GF-D8 (cell line): ENCODE measurements at places on chromosomes 1 and 21.

GRCh38 chr1:207872621-207873020 lies 38.3 kb downstream of the CD34 start:
- peak; percentile 92 for DNase-seq

GRCh38 chr1:149937759-149938158 lies 1.1 kb upstream of the MTMR11 start:
- no peak for DNase-seq

DNA sequence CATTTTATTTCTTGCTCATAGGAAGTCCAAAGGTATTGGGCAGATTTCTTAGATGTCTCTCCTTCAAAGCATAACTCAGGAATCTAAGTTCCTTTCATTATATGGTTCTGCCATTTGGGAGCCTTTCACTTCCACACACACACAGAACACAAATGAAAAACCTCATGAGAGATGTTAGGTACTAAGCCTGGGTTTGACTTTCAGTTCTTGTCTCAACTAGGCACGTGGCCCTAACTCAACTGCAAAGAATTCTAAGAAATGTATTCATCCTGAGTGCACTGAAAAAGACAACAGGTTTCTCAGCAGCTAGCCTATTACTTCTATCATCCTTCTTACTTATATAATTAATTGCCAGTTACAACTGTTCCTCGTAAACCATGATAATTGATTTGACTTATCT lies 190.0 kb upstream of the SAMSN1 start:
- no peak for DNase-seq

DNA sequence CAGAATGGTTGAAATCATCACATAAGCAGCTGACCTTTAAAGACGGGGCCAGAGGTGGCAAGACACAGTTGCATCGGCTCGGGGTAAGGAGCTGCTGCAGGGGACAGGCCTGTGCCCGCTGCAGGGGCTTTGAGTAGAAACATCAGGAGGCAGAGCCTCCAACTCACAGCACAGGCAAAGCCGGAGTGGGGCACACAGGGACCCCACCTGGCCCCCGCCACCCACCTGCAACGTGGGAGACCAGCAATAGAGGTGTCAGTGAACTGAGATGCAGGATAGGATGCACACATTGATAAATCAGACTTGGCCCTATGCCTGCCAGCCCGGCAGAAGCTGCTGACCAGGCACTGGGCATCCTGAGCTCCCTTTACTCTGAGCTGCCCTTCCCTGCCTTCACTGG lies 257.2 kb downstream of the NPHP4 start:
- no peak for DNase-seq

GRCh38 chr1:162192763-162193162 lies 123.3 kb downstream of the NOS1AP start:
- DNase-seq, result no peak

- no peak for DNase-seq
Observed at GRCh38 chr1:191160837-191161236, 683.2 kb upstream of the BRINP3 start.

DNA sequence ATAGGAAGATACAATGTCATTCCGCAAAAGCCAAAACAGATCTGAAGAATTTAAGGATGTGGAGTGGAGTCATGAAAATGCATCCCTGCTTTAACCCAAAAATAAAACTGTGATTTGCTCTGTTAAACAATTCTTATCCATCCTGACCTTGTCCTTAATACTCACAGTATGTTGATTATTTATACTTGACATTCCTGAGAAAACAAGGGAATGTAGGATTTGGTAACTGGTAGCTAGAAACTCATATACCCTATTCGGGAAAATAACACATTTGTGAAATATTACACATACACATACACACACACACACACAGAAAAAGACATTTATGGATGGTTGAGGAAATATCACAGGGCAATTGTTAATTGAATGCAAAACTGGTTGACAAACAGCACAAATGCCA lies 80.2 kb downstream of the FMN2 start:
- no peak for DNase-seq

DNA sequence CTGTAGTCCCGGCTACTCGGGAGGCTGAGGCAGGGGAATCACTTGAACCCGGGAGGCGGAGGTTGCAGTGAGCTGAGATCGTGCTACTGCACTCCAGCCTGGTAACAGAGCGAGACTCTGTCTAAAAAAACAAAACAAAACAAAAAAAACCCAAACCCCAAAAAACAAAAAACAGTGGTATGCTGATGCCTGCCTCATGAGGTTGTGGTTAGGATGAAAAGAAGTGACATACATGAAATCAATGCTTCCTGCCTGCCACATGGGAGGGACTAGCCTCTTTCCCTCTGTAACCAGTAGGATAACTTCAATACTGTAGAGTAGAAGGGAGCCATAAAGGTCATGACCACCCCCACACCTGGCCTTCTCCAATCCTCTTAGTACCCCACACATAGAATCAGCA lies 55.2 kb downstream of the TENT5C start:
- DNase-seq, result no peak

- DNase-seq, result no peak
Observed at GRCh38 chr1:248406721-248407692, 4.2 kb downstream of the OR2T1 start.
